ENCODE measurements at places on chromosomes 3 and 15. TPM values are rescaled to one million over a fixed set of nuclear protein-coding genes. Genes with fewer than 3 reads are reported as not detected.

Gene EPHA6
- not detected for total RNA-seq

Gene NR1I2
- total RNA-seq, result 0.26 TPM

Gene CCR9
- 3.2 TPM for total RNA-seq

Gene DNAJA4
- 35.8 TPM for total RNA-seq

Gene AMOTL2
- not detected for total RNA-seq

Gene PRR20G
- not detected for total RNA-seq

Gene GADL1
- total RNA-seq, result not detected

Gene RPL29
- 1,060 TPM for total RNA-seq

Gene CACNA1D
- total RNA-seq, result 0.41 TPM

Gene EOGT
- total RNA-seq, result 15.4 TPM

Gene CPN2
- not detected for total RNA-seq

Gene CKMT1A
- not detected for total RNA-seq

Gene GNAT1
- total RNA-seq, result not detected

Gene MGLL
- total RNA-seq, result 5.0 TPM

Gene CACNA2D3
- total RNA-seq, result not detected

Gene LYZL4
- not detected for total RNA-seq

Measured in activated CD8-positive, alpha-beta memory T cell treated with anti-CD3 and anti-CD28 coated beads, Interleukin-2, amount 10 ng/mL, durations not matched to agents 7 days and 5 days (primary cell).